ENCODE measurements at places on chromosomes 12 and 14. TPM values are rescaled to one million over a fixed set of nuclear protein-coding genes. Genes with fewer than 3 reads are reported as not detected.

DNA sequence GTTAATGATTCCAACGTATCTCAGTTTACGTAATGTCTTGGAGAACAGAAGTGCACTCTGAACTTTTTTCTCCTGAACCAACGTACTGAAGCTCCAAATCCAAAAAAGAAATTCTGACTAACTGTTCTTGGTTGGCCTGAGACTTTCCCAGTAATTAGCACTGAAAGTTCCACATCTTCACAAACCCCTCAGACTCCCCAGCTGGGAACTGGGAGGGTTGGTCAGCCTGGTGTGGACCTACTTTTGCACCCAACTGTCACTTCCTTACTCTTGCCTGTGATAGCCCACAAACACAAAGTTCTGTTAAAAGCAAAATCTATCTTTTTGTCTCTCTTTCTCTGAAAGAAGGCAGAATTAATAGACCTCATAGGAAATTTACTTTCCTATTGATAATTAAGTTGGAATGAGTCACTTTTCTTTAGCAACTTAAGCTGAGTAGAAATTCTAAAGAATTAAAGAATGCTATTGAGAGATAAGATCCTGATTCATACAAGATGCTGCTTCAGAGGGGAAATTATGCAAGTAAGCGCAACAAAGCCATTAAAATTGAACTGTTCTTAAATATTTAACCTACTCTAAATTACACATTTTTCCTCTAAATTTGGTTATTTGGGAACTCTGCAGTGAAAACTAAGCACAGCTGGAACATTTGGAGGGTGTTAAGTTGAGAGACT is 155.0 kb downstream of the EPS8 start:
- no peak for DNase-seq

DNA sequence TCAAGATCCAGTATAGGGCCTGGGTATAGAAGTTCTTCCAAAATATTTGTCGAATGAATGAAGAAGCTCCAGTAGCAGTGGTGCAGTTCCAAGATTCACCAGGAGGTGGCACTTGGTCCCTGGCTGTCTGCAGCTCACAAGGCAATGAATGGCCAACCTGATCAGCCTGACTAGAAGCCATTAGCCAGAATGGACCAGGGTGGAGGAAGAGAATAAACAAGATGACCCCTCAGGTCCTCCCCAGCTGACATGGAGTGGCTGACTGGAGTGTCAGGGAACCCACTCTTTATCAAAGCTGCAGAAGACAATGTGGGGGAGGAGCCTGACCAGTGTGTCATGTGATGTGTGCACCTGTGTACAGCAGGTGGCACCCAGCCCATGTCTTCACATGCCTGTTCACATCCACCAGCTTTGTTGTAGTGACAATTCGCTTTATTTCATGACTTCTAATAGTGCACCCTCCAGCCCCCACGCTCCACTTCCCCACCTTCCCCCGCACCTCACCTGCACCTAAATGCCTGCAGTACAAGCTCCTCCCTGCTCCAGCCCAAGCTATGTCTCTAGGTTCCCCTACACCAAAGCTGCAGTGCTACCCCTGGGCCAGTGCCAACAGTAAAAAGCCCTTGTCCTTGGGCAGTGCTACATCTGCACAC is 3.0 kb downstream of the LTBP2 start:
- peak; percentile 87 for DNase-seq

ASIC1 gene
- 3.2 TPM for total RNA-seq

GRCh38 chr12:6377667-6377994 is 2.3 kb upstream of the SCNN1A start:
- no peak for DNase-seq

DNAJC22 gene
- not detected for total RNA-seq

DNA sequence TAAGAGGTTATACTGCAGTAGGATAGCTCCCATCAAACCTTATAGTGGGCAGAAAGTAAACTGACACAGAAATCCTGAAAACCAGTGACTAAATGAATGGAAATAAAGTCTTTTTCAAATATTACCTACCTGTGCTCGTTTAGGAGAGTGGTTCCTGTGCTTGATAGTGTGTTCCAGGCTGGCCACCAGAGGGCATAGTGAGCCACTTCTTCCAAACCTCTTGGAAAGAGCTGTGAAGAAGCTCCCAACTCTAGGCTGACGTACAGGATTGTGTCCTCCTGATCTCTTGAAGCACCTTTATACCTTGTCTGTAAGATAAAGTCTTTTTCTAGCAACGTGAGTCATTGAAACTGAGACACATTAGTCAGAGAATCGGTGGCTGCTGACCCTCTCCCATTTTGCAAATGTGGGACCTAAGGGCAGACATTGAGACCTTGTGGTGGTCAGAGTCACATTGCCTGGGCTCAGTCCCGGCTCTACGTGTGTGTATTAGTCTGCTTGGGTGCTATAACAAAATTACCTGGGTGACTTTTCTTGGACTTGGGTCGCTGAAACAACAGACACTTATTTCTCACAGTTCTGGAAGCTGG is 17.6 kb downstream of the TDP1 start:
- no peak for DNase-seq

DNA sequence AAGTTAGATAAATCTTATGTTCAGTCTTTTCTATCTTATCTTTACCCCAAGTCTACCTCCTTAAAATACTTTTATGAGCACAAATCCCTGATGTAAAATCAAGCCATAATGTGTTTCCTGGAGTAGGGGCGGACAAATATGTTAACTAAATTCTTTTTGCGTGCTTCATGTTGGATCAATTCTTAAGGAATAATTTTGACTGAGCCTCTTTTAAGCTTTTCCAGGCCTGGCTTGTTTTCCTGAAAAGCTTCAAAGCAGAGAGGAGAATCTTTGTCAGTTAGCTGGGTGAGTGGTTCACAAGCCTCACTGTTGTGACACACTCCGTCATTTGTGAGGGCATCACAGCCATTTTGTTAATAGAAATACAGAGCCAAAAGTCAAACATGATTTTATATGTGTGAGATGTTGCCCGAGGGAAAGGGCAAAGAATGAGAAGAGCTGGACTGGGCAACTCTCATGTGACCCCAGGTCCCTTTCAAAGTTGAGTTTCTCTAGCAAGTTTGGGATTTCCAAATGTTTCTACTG is 468.9 kb downstream of the RGS6 start:
- no peak for DNase-seq

TNFRSF1A gene
- 57.4 TPM for total RNA-seq

All from naive thymus-derived CD4-positive, alpha-beta T cell (primary cell).